Stimulated activated CD8-positive, alpha-beta memory T cell treated with anti-CD3 and anti-CD28 coated beads, Interleukin-7, amount 100 ng/mL, for 48 hours (primary cell): ENCODE measurements at places on chromosomes 5 and 9.

DNA sequence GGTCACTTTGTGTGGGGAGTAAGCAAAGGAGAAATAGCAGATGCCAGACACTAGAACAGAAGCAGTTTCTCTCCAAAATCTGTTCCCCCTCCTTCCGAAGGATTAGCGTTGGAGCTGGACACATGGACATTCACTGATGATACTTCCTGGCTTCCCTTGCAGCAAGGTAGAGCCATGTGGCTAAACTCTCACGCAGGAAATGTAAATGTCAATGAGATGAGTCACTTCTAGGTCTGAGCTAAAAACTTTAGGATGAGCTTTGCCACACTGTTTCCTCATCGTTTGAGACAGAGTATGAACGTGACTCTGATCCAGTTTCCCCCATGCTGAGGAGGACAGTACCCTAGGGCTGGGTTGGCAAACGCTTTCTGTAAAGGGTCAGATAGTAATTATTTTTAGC is 5.1 kb downstream of the BHMT2 start:
- DNase-seq = no peak

- DNase-seq = no peak
Observed at GRCh38 chr9:98823666-98824334, 16.3 kb downstream of the GALNT12 start.

DNA sequence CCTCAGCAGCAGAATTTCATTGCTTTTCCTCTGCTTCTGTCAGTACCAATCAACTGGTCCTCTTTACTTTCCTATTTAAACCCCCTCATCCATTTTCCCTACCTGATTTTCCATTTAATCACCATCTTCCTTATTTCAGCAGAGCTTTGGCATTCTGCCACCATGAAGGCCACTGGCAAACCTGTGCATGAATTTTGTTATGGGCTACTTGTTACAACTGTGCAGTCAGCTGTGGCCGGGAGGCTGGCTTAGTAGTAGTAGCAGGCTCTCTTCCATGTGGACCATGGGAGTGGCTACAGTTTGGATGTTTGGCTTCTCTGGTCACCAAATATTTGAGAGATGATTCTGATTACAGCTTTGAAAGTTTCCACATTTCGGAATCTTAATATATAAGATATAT is 976.6 kb upstream of the SEMA6A start:
- no peak for DNase-seq

- no peak for DNase-seq
Observed at GRCh38 chr9:121021301-121021700, 28.8 kb downstream of the C5 start.

GRCh38 chr5:116038817-116039216 is 6.5 kb downstream of the ARL14EPL start:
- no peak for DNase-seq

GRCh38 chr9:70020991-70021571 is 22.6 kb upstream of the MAMDC2 start:
- no peak for DNase-seq

DNA sequence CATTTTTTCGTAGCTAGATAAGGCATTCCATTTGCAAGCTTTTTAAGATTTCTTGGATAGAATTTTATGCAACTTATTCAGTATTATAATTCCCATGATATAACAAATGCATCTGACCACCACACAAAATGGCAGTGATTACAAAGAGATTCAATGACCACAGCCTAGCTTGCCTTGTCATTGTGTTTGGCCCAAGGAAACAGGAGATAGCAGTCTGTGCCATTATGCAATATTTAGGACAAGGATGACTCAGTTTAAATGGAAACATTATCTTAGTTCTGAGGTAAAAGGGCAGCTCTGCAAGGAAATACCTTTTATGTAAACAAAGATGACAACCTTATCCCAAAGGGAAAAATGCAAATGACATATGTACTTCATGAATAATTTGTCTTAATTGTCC is 89.8 kb downstream of the NUDT12 start:
- no peak for DNase-seq

GRCh38 chr5:139912158-139912557 is 116.5 kb downstream of the PSD2 start:
- no peak for DNase-seq

- DNase-seq = no peak
Observed at GRCh38 chr9:129750013-129750638, 2.7 kb downstream of the PTGES start.

GRCh38 chr9:110947491-110948044 is 90.7 kb downstream of the LPAR1 start:
- DNase-seq = no peak

DNA sequence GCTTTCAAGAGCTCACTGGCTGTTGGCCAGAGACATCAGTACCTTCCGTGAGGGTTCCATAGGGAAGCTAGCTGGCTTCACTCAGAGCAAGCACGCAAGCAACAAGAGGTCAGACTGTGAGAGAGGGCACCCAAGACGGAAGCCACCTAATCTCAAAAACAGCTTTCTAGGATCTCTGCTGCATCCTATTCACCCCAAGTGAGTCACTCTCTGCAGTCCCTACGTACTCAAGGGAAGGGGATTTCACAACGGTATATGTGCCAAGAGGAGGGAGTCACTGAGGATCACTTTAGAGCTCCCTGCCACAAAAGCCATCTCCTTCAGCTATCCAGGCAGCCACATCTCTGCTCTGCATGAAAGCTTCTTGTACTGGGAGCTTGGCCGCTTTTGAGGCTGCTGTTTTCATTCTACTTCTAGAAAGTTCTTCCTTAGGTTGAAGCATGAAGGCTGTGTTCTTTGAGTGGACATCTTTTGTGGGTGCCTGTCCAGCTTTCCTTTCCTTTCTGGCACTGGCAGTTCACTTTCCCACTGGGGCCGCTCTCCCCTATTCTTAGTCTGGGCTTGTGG is 249.5 kb downstream of the MAN2A1 start:
- no peak for DNase-seq

- peak; percentile 90 for DNase-seq
Observed at GRCh38 chr5:138459311-138459933, 5.9 kb upstream of the EGR1 start.

GRCh38 chr5:162217037-162217436 is 149.5 kb downstream of the GABRG2 start:
- DNase-seq = no peak

- peak; percentile 12 for DNase-seq
Observed at GRCh38 chr9:105114318-105114717, 130.1 kb upstream of the SLC44A1 start.

GRCh38 chr9:98226516-98226915 is 28.9 kb downstream of the TBC1D2 start:
- DNase-seq = no peak

GRCh38 chr5:170769246-170769645 is 14.3 kb upstream of the GABRP start:
- no peak for DNase-seq

DNA sequence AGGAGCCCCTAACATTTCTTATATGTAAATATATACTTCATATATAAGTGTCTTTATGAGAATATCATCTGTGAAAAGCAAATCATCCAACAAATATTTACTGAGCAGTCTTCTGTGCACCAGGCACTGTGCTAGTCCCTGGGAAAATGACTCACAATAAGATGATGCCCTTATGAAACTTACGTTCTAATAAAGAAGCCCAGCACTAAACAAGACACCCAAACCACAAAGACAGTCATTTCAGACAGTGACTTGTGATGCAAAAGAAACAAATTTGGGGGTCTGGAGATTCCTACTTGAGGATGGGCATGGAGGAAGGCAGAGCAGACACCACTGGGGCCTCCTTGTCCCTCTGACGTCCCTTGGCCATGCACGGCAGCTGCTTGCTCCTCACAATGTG is 30.6 kb upstream of the PPP1R2B start:
- no peak for DNase-seq

- DNase-seq = no peak
Observed at GRCh38 chr5:143707806-143708205, 104.2 kb upstream of the HMHB1 start.

- DNase-seq = no peak
Observed at GRCh38 chr5:137405393-137405792, 93.7 kb downstream of the SPOCK1 start.

DNA sequence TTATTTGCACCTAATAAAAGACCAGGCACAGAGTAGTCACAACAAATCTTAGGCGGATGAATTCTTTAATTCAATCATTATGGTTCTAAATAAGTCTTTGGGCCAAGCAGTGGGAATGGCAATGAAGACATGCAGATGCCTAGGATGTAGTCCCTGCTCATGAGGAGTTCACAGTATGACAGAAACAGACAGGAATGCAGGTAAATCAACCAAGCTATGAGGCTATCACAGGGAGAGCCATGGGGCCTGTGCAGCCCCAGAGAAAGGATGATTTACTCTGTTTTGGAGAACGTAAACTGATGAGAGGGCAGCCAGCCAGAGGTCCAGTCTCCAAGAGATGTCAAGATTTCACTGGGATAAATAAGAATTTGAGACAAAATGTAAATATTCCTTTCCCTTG is 129.4 kb downstream of the TRIM32 start:
- no peak for DNase-seq

DNA sequence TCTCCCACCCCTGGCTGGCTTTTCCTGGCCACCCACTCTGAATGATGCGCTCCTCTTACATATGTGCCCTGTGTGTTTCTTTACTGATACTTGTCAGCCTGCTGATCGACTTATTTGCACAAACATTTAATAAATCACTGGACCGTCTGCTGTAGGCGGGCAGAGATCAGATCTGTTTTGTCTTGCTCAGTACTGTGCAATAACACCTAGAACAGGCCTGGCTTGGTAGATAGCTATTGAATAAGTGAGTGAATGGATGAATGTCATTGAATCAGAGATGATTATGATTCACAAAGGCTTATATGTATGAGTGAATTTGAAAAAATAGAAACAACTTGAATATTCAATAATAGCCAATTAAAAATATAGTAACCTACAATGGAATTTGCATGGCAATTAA is 165.1 kb downstream of the RGS3 start:
- DNase-seq = no peak

- DNase-seq = no peak
Observed at GRCh38 chr5:109327570-109327969, 82.2 kb downstream of the PJA2 start.

DNA sequence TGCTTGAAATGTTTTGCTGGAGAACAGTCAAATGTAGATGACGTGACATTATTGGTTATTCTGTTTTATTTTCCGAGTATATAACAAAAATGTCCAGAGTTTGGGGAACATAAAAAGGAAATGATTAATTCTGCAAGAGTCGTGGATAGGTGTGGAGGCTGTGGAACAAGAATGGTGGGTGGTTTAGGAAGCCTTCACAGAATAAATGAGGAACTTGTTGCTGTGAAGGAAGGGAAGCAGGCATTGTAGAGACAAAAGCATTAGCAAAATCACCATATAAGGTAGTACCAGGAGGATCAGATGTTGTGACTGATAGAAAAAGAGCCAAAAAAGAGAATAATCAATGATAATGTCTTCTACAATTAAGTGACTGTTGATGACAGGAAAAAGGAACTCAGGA is 66.2 kb upstream of the CNTLN start:
- DNase-seq = no peak

DNA sequence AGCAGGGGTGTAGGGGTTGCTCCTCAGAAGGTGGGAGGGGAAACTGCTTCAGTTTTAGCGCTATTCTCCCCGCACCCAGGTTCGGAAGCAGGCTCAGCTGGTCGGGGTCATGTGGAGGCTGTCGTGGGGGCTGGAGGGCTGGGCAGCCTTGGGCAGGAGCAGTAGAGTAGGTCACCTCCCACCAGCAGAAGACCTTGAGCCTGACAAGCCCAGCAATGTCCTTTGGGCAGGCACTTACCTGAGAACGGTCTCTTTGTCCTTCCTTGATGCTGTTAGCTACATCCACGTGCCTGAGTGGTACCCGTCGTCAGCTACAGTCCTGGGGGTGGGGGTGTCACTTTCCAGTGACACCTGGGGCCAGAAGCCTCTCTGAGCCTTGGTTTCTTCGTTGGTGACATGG is 20.3 kb downstream of the ENHO start:
- no peak for DNase-seq

DNA sequence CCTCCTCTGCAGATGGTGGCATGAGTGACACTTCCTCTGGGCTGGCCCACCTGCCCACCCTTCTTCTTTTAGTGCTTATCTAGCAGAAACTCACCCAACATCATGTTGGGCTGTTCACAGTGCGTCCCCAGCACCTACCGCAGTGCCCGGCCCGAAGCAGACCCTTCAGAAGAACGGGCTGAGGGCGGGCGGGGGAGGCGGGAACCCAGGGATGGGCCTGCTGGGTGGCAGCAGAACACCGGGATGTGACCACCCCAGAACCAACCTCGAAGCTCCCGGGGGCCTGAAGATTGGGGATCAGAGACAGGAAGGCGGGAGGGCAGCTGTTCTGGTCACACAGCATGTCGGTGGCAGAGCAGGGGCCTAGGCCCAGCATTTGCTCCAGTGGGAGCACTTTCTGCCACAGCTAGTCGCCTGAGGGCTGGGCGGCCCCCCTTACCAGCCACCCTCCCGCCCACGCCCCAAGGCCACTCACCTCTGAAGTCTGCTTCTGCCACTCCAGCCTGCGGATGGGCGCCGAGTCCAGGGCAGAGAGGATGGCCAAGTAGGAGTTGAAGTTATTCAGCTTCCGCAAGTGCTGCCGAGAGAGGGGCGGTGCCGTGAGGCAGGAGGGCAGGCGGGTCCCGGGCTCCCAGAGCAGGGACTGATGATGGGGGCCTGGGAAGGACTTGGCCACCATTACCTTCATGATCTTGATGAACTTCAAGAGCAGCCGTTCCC is 38.7 kb downstream of the PRRT1B start:
- DNase-seq = no peak

- DNase-seq = no peak
Observed at GRCh38 chr9:110115341-110115820, 92.6 kb downstream of the C9orf152 start.
